GM23338 (cell line): ENCODE measurements at places on chromosomes 11 and 22. TPM values are rescaled to one million over a fixed set of nuclear protein-coding genes. Genes with fewer than 3 reads are reported as not detected.

SLC15A3 gene
- 15.8 and 18.9 TPM in 2 replicates for total RNA-seq

- DNase-seq = peak; percentile 91
These were observed 18.2 kb downstream of the KCNJ1 start for GRCh38 chr11:128848815-128849455.

- DNase-seq = peak; percentile 54
These were observed at the start of gene OSBPL5 for GRCh38 chr11:3165152-3165705. Gene OSBPL5 (minus strand): TSS chr11:3165310. CDS start chr11:3129148, 36,162 bp downstream.

GRCh38 chr11:71096751-71097388, 155.5 kb downstream of the SHANK2 start:
- DNase-seq = no peak

DNA sequence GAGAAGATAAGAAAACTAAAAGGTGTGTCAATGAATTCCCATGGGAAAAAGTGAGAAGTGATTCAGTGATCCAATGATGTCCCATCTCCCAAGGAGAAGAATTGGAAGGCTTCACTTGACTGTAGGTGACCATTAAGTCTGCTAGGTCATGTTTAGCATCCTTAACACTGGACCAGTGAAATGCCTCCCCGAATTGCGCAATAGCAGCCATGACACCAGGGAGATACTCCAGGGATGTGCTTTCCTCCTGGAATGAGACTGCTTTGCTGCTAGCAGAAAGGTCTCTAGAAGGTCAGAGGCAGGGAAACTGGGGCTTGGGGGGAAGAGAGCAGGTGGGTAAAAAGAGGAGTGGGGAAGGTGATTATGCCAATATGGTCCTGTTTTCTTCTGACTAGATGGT, 364.3 kb downstream of the OPCML start:
- no peak for DNase-seq
